ENCODE measurements at places on chromosomes 1 and 21.

GRCh38 chr1:2347409-2347785 is 44.0 kb downstream of the MORN1 start:
- no peak for DNase-seq

DNA sequence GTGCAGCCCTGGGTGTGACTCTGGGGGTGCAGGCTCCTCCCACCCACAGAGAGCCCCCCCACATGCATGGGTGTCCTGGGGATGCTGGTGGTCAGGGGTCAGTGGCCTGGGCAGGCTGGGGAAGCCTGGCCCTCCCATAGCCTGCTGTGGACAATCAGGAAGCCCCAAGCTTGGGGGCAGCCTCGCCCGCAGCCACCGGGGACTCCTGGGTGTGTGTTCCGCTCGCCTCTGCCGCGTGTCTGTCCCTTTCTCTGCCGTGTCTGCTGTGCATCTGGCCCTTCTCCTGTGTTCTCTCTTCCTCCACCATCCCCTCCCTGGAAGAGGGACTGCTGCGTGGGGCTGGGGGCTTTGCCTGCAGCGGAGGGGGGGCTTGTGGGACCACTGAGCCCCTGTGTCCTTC is 22.9 kb downstream of the AGRN start:
- no peak for DNase-seq

DNA sequence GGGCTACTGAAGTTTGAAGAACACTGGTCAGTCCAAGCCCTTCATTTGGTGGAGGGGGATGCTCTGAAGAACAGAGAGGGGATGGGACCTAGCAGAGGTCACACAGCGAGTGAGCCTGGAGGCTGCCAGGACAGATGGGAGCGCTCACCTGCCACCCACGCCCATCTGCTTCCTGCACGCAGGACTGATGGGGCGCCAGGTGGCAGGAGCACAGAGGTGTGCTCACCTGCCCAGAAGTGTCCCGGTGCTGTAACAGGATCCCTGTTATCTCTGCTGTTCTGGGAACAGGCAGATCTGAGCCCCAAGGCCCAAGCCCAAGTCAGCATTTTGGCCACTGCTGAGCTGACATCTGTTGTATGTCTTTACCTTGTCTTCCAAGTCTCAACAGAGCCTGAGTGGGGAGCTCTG is 40.5 kb downstream of the EPHB2 start:
- DNase-seq = no peak

DNA sequence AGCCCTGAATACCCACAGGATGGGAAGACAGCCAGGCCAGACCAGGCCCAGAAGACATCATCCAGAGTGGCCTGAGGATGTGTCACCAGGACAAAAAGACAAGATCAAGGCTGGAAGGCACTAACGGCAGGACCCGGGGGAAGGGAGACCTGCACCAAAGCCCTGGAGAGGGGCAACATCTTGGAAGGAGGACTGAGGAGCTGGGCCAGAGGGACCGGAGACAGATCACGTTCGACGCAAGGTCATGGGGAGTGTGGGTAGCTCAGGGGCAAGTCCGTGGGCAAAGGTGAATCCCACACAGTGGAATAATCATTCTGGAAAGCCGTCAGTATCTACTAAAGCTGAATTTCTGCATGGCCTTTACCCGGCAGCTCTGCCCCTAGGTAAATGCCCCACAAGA is 478.6 kb downstream of the MATN1 start:
- no peak for DNase-seq

DNA sequence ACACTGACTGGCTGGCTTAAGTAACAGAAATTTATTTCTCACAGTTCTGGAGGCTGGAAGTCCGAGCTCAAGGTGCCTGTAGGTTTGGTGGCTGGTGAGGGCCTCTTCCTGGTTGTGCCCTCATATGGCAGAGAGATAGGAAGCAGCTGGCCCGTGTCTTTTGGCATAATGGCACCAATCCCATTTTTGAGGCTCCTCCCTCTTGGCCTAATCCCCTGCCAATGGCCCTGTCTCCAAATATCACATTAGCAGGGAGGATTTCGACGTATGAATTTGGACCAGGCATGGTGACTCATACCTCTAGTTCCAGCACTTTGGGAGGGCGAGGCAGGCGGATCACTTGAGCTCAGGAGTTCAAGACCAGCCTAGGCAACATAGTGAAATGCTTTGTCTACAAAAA is 37.4 kb downstream of the AGPAT3 start:
- peak; percentile 63 for DNase-seq

DNA sequence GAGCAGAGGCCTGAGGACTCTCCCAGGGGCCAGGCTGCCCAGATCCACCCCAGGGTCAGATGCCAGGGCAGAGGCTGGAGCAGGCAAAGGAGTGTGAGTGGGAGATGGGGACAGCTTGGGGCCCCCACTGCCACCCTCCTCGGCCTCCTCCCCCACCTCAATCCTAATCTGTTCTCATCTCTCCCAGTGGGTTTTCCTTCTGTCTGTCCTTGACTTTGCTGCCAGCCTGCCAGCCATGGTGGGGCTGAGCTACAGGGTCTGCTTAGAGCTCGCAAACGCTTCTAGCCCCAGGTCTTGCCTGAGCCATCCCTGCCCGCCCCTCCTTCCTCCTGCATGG is 65.3 kb downstream of the MEGF6 start:
- no peak for DNase-seq

- peak; percentile 67 for DNase-seq
Measured at GRCh38 chr1:92356956-92357355, 58.1 kb downstream of the RPAP2 start.

GRCh38 chr1:40594187-40594531 is 62.7 kb downstream of the ZNF684 start:
- DNase-seq = no peak

- DNase-seq = peak; percentile 31
Measured at GRCh38 chr1:58879464-58879863, 95.6 kb upstream of the JUN start.

DNA sequence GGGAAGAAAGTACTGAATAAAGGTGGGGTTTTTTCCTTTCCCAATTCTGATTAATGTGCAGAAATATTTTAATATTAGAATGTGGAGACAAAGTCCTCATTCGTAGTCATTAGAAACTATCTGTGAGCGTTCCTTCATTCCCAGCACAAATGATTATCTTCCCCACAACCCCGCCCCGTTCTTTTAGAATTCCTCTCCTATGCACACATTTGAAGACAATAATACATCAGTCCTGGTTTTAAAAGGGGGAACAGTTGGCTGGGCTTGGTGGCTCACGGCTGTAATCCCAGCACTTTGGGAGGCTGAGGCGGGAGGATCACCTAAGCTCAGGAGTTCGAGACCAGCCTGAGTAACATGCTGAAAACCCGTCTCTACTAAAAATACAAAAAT is 876 bp downstream of the ALDH9A1 start:
- DNase-seq = peak; percentile 15

GRCh38 chr1:169546087-169546995 is 39.9 kb downstream of the F5 start:
- DNase-seq = peak; percentile 89

DNA sequence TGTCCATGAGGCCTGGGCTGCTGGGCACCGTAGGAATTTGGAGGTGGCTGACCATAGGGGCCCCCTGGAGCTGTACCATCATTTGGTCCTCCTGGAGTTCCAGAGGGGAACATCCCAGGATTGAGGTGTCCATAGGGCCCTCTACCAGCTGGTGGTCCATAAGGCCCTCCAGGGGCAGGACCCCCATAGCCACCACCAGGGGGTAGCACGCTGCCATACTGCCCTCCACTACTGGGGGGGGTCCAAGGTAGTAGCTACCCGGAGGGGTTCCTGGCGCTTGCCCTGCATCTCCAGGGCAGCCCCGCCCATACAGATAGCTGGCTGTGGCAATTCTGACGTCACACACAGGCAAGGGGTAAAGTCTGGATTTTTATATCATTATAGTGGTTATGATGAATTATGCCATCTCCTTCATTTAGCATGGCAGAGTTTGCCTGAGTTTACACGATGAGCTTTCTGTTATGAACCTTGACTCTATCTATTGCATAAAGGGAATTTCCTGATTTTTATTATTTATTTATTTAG is 13.2 kb downstream of the MDM4 start:
- no peak for DNase-seq

GRCh38 chr21:15141261-15141970 is 76.6 kb upstream of the NRIP1 start:
- no peak for DNase-seq

- no peak for DNase-seq
Measured at GRCh38 chr1:157033357-157033876, 12.1 kb downstream of the ARHGEF11 start.

DNA sequence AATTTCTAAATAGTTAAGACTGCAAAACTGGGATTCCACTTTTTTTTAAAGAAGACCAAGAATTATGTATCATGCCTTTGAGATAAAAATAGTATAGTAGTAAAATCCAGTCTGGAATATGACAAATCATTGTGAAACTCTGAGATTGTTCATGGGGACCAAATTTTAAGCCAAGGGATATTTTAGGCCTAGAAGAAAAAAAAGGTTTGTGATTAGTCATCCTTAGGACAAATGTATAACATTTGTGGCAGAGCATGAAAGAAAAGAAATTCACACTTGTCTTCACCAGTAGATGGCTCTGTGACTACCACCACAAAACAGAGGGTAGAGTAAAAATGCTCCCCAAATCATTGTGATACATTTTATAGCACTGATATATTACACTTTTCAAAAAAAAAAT is 226.1 kb downstream of the KCTD3 start:
- DNase-seq = peak; percentile 95

GRCh38 chr1:80629304-80629837 is 1171.4 kb upstream of the ADGRL2 start:
- no peak for DNase-seq

- DNase-seq = no peak
Measured at GRCh38 chr1:21866707-21867043, 54.6 kb downstream of the LDLRAD2 start.

All from fibroblast of the aortic adventitia (primary cell).